ENCODE measurements at places on chromosomes 5 and 9. TPM values are rescaled to one million over a fixed set of nuclear protein-coding genes. Genes with fewer than 3 reads are reported as not detected.

Gene LCN9
- total RNA-seq, result not detected

Gene MYOT
- total RNA-seq, result not detected

Gene EPB41L4B
- total RNA-seq, result 0.76 TPM

Gene ARID3C
- total RNA-seq, result 0.51 TPM

Gene ARHGEF37
- 1.3 TPM for total RNA-seq

Gene SHOC1
- total RNA-seq, result not detected

Gene SMC5
- 9.9 TPM for total RNA-seq

Gene RNF180
- 2.3 TPM for total RNA-seq

Gene TMED9
- total RNA-seq, result 148 TPM

Gene PDE8B
- total RNA-seq, result not detected

Gene PCDHB7
- total RNA-seq, result 0.63 TPM

Gene CERCAM
- total RNA-seq, result 147 TPM
